ENCODE measurements at places on chromosomes 11 and 22. TPM values are rescaled to one million over a fixed set of nuclear protein-coding genes. Genes with fewer than 3 reads are reported as not detected.

DNA sequence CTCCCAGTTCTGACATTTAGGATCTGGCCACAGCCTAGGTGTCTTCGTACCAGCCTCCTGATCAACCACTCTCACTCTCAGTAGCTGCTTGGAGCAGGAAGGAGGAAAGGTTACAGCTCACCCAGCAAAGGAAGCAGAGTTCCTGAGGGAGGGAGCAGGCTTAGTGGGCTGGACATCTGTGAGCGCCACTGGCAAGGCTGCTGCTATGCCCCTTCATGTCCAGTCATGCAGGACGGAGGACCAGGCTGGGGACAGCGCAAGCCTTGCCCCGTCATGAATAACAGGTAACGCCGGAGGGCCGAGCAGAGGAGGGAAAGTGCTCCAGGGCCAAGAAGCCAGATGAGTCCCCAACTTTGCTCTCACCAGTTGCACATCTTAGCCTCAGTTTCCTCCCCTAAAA, 25.8 kb downstream of the TPST2 start:
- no peaks in the 10 kb centered on the region for H3K27me3 ChIP-seq
- no peak for DNase-seq
- H3K36me3 ChIP-seq: no peaks in the 10 kb centered on the region
- H3K27ac ChIP-seq: no peak overlapping the region
- no peak overlapping the region for H3K4me3 ChIP-seq

The DBX1 gene
- not detected for polyA plus RNA-seq

DNA sequence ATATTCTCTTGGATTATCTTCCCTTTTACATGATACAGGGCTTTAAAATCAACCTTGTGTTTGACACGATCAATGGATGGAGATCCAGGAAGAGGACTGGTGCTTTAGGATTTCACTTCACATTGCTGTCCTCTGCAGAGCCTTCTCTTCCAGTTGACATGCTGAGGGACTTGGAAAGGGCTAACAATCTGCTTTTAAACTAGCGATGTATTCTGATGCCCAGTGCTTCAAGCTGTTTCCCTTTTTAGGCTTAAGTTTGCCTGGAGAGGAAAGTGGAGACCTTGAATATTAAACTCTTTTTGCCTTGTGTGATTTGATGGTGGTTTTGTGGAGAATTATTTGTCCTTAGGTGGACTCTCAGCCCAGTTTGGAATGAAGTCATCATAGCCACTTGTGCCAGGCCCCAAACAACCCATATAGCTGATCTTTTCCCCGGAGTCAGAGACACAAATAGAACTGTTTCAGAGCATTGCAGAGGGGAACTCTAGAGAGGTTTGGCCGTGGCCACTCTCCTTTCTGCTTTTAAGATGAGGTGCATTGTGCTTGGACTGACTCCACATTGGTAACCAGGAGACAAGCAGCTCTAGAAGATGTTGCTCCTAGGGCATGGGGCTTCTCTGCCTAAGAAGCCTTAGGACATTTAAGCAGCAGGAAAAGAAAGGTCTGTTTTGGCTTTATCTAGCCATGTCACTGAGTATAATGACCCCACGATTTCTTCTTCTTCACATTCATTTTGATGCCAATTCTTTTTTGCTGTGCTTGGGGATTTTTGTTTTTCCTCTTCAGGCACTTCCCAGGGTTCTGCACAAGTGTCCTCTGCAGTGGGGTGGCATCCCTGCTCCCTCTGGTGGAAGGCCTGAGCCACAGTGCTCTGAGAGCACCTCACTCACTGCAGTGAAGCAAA, 152.8 kb downstream of the NCAM1 start:
- peak; percentile 46 for DNase-seq
- H3K4me1 ChIP-seq: no peaks in the 10 kb centered on the region
- no peak overlapping the region for H3K27ac ChIP-seq
- H3K27me3 ChIP-seq: no peaks in the 10 kb centered on the region

The C22orf42 gene
- not detected for polyA plus RNA-seq

DNA sequence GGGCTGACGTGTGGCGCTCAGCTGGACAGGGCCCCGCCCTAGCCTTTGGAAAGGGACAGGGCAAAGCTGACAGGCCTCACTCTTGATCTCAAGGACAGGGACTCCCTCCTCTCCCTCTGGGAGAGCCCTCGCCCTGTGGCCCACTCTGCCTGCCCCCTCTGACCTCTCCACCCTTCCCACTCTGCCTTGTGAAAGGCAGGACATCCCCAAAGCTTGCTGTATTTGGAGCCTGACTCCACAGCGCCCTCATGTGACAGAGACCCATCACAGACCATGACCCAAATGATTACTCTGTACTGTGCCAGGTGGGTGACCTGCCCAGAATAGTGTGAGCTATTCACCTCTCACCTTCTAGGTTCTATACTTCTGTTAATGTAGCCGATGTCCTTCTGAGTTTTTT, 18.8 kb downstream of the P2RY2 start:
- H3K4me1 ChIP-seq: no peaks in the 10 kb centered on the region
- no peak for DNase-seq
- no peak overlapping the region for H3K27ac ChIP-seq
- H3K27me3 ChIP-seq: no peaks in the 10 kb centered on the region

The MMP13 gene
- polyA plus RNA-seq: not detected

The RAG2 gene
- polyA plus RNA-seq: 0.37 TPM

DNA sequence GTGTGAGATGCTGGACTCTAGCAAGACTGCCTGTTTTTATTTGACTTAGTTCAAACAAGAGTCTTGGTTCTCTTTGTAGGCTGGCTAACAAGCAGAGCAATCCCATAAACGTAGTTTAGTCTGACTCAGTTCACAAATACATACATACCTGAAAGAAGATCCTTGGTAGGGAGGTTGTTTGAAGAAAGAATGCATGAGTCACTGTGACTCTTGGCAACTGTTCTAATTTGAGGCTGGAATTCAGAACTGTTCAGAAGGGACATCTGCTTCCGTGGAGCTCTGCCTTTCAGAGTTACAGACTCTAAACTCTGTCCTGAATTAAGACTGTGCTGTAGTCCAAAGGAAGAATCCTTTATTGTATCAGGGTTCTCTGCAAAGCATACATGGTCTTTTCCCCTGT, 32.2 kb downstream of the C2CD3 start:
- H3K4me3 ChIP-seq: no peak overlapping the region
- H3K36me3 ChIP-seq: peaks cover 32% of the 10 kb centered on the region
- H3K4me1 ChIP-seq: peaks cover 4% of the 10 kb centered on the region
- H3K27ac ChIP-seq: no peak overlapping the region
- DNase-seq: no peak

The TSGA10IP gene
- polyA plus RNA-seq: not detected

DNA sequence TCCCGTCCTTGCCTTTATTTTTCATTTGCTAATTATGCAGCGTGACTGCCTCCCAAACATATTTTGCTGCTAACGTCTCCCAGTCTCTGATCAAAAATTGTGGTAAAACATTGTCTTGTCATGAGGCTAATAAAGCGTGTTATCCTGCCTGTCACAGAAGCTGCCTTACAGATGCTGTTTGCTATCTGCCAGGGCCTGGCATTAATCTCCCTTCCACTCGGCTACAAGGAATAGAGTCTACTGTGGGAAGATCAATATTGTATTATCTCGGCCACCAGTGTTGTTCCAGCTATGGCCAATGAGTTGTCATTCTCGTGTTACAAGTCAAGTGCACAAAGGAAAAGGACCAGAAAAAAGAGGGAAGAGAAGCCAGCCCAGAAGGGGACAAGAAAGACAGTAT, 100.3 kb downstream of the SEZ6L start:
- DNase-seq: no peak
- H3K36me3 ChIP-seq: no peaks in the 10 kb centered on the region
- no peak overlapping the region for H3K4me3 ChIP-seq
- H3K27me3 ChIP-seq: peaks cover 73% of the 10 kb centered on the region

DNA sequence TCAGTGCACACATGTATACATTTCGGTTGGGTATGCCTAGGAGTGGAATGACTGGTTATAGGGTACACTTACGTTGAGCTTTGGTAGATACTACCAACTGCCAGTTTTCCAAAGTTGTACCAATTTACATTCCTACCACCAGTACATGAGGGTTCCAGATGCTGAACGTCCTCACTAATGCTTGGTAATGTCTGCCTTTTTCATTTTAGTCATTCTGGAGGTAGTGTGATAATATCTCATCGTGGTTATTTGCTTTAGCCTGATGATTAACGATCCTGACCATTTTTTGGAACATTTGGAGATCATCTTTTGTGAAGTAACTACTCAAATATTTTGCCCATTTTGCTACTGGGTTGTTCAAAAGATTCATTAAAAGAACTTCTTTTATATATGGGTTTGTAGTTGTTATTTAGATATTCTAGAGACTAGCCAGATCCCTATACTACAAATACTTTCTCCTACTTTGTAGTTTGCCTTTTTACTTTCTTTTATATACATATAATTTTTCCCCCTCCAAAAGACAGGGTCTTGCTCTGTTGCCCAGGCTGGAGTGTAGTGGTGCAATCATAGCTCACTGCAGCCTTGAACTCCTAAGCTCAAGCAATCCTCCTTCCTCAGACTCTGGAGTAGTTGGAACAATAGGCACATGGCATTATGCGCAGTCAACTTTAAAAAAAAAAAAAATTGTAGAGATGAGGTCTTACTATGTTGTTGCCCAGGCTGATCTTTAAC, 62.1 kb downstream of the RBFOX2 start:
- H3K4me3 ChIP-seq: no peak overlapping the region
- H3K36me3 ChIP-seq: no peaks in the 10 kb centered on the region
- no peaks in the 10 kb centered on the region for H3K27me3 ChIP-seq
- peaks cover 5% of the 10 kb centered on the region for H3K4me1 ChIP-seq
- DNase-seq: no peak

- H3K4me1 ChIP-seq: no peaks in the 10 kb centered on the region
- no peak overlapping the region for H3K27ac ChIP-seq
- no peaks in the 10 kb centered on the region for H3K36me3 ChIP-seq
- H3K4me3 ChIP-seq: no peak overlapping the region
Measured at GRCh38 chr11:31262761-31263160, 106.8 kb downstream of the DCDC1 start.

DNA sequence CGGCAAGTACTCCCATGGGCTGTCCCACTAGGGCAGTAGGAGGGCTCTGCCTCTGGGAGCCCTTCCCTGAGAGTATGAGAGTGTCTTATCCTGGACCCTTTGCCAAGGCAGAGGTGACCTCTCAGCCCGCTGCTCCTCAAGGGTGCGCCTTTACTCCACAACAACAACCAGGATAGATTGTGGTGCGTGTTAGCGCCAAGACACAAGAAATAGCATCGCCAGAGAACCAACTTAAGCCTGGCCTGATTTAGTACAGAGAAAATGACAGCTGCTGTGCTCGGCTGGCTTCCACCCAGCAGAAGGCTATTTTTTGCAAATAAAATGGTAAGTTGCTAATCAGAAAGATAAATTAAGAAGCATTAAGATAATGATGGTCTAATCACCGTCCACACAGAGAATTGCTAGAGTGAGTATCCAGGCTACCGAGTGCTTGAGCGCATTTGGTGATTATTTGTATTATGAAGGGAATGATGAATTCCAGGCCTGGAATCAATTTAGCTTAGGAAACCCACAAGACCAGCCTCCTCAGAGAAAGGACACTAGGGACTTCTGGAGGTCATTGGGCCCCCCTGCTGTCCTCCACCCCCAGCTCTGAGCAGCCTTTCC, 119.8 kb downstream of the PKNOX2 start:
- no peak for DNase-seq
- H3K4me1 ChIP-seq: no peaks in the 10 kb centered on the region
- H3K36me3 ChIP-seq: no peaks in the 10 kb centered on the region
- H3K27ac ChIP-seq: no peak overlapping the region
- no peaks in the 10 kb centered on the region for H3K27me3 ChIP-seq
- H3K4me3 ChIP-seq: no peak overlapping the region

GRCh38 chr22:19886605-19887255, 32.1 kb upstream of the GNB1L start:
- H3K4me1 ChIP-seq: peaks cover 13% of the 10 kb centered on the region
- no peak overlapping the region for H3K4me3 ChIP-seq
- no peaks in the 10 kb centered on the region for H3K27me3 ChIP-seq
- H3K27ac ChIP-seq: peak overlapping the region; percentile 73
- peaks cover 9% of the 10 kb centered on the region for H3K36me3 ChIP-seq

Data from left lung (tissue), 14 donors.